Stimulated activated CD4-positive, alpha-beta T cell treated with anti-CD3 and anti-CD28 coated beads, Interleukin-1b, Interleukin-23, amount 100 ng/mL, for 24 hours (primary cell): ENCODE measurements at places on chromosomes 5 and 9.

- no peak for DNase-seq
Observed at GRCh38 chr5:172418862-172419814, 35.2 kb downstream of the SH3PXD2B start.

DNA sequence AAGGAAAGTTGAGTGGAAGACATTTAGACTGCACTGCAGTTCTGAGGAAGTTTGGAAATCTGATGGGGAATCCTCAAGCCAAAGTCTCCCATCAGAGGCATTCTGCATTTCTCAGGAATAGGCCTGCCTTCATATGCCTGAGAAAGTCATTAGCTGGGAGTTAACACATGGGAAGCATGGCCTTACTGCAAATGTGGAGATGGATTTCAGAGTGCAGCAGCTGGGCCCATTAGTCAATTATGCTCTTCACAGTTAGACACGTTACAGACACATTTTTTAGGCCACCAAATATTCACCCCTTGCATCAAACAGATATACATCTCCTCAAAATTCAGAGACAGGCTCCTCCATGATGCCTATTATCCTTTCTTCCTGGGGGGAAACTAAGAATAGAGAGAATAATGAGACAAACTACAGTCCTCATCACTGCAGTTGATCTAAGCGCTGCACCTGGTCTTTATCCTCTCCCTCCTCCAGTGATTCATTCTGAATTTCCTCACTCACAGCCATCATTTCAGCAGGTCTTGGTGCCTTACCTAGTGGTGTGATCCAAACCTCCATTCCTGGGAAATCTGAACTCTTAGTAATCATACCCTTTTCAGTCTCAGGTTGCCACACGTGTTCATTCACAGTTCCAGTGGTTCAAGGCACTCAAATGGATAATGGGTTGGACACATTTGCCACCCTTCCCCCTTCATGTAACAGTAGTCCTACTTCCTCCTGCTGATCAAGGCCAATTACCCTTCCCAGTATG, 47.9 kb upstream of the PPP2CA start:
- DNase-seq: no peak

- no peak for DNase-seq
Observed at GRCh38 chr5:35438288-35438687, 179.4 kb upstream of the SPEF2 start.

DNA sequence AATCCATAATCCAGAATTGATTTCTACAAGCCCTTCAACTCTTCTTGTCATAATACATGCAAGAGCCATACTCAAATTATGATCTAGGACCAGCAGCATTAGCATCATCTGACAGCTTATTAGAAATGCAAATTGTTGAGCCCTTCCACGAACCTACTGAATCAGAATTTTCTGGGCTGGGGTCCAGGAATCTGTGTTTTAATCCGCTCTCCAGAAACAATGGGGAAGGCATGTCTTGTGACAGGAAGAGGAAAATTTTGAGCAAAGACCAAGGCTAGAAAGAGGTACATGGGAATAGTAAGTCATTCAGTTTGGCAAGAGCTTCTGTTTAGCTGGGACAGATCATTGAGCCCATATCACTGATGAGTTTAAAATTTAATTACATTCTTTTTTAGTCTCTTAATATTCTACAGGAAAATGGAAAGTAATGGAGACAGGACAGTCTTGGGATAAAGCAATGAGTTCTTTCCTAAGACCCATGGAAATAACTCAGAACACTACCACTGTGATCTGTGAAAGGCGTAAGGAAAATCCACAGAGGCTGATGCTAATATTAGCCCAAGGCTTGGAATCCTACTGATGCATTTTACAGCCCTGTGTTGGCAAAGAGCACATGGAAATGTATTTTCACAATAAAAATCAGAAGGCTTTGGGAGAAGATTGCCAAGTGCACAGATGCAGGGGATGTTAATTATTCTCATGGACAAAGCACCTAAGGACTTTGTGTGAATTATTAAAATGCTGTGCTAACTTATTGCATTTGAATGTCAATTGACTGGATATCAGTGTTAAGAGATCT, 73.7 kb upstream of the STK32A start:
- no peak for DNase-seq

GRCh38 chr9:18890372-18890771, 142.6 kb downstream of the SAXO1 start:
- no peak for DNase-seq

DNA sequence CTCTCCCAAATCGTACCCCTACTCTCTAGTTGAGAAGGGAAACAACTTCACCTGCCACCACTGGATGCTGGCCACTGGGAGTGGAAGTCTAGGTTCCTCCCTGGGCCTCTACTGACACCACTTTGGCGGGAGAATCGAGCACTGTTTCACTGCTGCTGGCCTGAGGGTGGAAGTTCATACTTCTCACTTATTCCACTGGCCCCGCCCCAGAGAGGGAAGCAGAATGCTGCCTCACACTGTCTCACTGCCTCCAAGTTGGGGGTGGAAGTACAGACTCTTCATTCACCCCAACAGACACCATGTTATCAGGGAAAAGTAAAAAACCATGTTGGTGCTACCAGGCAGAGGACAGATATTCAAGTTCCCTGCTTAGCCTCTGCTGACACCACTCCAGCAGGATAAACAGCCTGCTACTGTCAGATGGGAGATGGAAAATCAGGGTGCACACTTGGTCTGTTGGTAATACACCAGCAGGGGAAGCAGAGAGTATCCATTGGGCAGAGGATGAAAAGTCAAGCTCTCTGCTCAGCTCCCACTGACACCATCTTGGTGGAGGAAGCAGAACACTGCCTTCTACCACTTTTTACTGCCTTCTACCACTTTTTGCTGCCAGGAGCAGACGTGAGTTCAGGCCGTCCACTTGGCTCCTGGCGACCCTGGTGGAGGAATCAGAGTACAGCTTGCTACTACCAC, 159.4 kb downstream of the SIL1 start:
- DNase-seq: no peak

DNA sequence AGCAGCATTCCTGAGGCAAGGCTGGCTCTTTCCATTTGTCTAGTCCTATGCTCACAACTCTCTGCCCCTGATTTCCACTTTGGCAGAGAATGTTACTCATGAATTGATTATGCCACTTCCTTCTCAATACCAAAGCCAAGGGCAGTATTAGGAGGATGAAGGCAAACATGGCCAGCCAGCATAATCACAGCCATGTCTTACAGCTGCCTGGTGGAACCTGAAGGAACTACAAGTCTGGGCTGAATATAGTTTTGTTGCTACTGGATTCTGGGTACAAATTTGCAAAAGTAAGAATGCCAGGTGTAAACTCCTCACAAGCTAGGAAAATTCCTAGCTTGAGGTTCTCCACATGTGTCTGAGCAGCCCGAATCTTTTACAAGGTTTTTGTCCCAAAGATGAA, 4.2 kb downstream of the SIL1 start:
- no peak for DNase-seq

- no peak for DNase-seq
Observed at GRCh38 chr9:123220127-123220526, 48.3 kb downstream of the STRBP start.

DNA sequence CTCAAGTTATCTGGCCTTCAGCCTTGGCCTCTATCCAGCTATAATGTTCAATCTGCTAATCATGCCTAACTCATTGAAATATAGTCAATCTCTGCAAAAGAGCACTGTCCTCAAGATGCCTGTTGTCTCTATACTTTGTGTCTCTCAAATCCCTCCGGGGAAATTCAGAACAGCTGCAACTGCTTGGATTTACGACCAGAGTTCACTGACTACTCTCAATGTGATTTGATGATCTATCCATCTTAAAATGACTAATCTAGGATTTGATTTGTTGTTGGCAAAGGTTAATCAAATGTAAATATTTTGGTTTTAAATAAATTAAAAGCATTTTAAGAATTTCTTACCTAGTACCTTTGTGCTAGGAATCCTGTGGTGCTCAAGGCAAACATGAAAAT, 40.9 kb downstream of the SVEP1 start:
- no peak for DNase-seq

- no peak for DNase-seq
Observed at GRCh38 chr9:76716085-76716672, 48.1 kb upstream of the PCA3 start.

GRCh38 chr9:136328622-136329041, 1.3 kb downstream of the GPSM1 start:
- no peak for DNase-seq

GRCh38 chr5:150361301-150361700, 3.8 kb downstream of the TCOF1 start:
- no peak for DNase-seq

- no peak for DNase-seq
Observed at GRCh38 chr5:2914981-2915484, 163.6 kb upstream of the IRX2 start.

DNA sequence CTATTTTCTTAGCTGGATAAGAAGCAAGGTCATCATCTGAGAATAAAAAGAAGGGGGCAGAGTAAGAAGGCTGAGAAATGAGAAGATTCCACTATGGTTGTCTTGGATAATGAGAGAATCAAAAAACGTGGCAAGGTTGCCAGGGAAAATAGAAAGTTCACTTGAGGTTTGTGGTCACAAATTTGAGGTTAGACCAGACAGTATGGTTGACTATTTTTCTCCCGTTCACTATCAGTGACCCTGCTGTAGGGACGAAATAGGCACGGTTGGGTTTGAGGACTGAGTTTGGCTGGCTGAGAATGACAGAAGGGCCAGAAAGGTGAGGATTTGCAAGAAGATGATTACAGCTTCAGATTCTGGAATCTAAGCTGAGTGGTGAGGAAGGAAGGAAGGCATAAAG, 266.0 kb upstream of the ZNF462 start:
- DNase-seq: no peak

DNA sequence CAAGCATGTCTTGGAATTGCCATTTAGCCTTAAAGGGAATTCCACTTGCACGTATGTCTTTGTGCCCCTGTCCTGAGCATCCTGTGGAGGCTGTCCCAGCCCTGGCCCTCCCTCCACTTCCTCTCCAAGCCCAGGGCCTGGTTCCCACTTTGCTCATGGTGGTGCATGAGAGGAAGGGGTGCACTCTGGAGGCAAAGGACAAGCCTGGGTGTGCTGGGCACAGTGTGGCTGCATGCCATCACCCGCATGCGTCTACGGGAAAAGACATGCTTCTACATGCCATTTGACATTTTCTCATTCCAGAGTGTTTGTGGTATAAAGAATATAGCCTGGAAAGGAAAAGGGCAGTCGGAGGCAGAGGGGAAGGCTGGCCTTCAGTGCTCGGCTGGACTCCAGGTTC, 7.2 kb upstream of the IRX2 start:
- DNase-seq: no peak

GRCh38 chr5:50445296-50445949, 4.3 kb upstream of the EMB start:
- DNase-seq: no peak

DNA sequence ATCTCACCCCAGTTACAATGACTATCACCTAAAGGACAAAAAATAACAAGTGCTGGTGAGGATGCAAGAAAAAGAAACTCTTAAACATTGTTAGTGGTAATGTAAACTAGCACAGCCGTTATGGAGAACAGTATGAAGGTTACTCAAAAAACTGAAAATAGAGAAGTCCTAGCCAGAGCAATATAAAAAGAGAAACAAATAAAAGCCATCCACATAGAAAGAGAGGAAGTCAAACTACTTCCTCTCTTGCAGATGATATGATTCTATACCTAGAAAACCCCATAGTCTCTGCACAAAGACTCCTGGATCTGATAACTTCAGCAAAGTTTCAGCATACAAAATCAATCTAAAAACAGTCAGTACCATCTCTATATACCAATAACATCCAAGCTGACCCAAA, 221.5 kb upstream of the FAM174A start:
- no peak for DNase-seq

DNA sequence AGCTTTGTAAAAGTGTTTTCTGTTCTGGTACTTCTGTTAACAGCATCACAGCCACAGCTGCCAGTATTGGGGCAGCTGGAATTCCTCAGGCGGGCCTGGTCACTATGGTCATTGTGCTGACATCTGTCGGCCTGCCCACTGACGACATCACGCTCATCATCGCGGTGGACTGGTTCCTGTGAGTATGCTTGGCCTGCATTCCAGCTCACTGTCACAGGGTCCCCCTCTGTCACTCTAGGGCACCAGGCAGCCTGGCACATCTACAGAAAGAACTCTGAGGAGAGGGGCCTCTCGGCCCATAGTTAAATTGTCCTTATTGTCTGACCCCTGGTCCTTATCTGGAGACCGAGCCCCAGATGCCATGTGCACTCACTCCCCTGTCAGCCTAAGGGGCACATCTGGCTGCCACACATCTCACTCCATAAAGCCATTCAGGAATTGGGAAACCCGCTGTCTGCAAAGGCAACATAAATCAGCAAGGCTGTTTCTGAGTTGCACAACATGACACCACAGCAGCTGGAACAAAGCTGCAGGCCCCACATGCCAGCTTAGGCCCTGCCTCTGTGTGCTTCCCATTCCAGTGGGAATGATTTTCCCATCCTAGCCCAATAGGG, 77.5 kb downstream of the SLC1A3 start:
- DNase-seq: no peak

DNA sequence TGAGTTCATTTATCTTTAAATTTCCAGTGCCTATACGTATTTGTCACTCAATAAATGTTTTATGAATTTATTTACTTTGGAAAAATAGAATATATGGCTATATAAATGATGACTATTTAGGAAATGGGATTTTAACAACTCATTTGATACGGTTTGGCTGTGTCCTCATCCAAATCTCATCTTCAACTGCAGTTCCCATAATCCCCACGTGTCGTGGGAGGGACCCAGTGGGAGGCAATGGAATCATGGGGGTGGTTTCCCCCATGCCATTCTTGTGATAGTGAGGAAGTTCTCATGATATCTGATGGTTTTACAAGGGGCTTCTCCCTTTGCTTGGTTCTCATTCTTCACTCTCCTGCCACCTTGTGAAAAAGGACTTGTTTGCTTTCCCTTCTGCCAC, 187.6 kb upstream of the EFNA5 start:
- DNase-seq: no peak

DNA sequence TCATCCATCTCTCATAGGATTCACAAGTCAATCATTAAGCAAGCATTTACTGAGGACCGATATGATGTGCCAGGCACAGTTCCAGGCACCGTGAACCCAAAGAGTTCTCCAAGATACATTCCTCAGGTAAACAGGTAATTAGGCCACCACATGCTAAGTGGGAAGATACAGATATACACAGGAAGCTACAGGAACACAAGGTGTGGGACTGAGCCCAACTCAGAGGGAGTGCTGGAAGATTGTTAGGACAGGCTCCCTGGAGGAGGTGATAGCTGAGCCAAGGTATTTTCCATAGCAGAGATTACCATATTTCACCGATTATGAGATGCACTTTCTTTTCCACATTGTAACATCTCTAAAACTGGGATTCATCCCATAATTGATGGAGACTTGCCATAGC, 31.4 kb upstream of the RAI14 start:
- DNase-seq: no peak

GRCh38 chr9:31032206-31032605, 1352.2 kb upstream of the ACO1 start:
- DNase-seq: no peak

- no peak for DNase-seq
Observed at GRCh38 chr5:53059281-53059680, 50.3 kb downstream of the MOCS2 start.

GRCh38 chr5:39016587-39017275, 57.5 kb downstream of the RICTOR start:
- DNase-seq: no peak

- DNase-seq: no peak
Observed at GRCh38 chr5:2254406-2254805, 371.7 kb upstream of the IRX4 start.

- DNase-seq: no peak
Observed at GRCh38 chr5:80150731-80151130, 105.1 kb downstream of the SERINC5 start.

- DNase-seq: no peak
Observed at GRCh38 chr5:180072556-180072955, 997 bp upstream of the RNF130 start.
